ENCODE measurements at places on chromosomes 3 and 15.

GRCh38 chr3:126350502-126351085 is 6.6 kb downstream of the KLF15 start:
- DNase-seq: no peak

DNA sequence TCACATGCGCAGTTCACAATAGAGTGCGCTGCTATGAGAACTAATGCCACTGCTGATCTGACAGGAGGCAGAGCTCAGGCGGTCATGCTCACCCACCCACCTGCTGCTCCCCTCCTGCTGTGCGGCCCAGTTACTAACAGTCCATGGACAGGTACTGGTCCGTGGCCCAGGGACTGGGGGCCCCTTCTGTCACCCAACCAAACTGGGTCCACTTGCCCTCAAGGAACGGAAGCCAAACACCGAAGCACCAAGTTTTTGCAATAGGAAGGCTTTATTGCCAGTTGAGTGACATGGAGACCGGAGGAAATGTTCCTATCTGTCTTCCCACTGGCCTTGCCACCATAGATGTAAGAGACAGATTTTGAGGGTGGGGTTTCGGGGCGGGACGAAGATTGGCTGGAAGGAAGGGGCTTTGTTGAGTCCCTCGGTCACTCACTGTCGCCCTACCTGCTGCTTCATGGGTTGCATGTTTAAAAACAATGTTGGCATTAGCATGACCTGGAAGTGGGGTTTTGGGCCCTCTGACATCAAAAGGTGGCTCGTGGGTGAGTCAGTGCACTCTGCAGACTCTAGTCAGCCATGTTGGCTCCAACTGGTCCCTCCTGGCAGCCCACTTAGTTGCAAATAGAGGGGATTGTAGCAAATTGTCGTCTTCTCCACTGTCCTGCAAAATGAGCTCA is 141.0 kb downstream of the TJP1 start:
- no peak for DNase-seq

- DNase-seq: no peak
Observed at GRCh38 chr3:37067577-37067976, 74.3 kb downstream of the MLH1 start.

- DNase-seq: no peak
Observed at GRCh38 chr15:41487802-41488201, 5.9 kb upstream of the ITPKA start.

- DNase-seq: no peak
Observed at GRCh38 chr3:175865724-175866123, 1006.6 kb downstream of the NAALADL2 start.

DNA sequence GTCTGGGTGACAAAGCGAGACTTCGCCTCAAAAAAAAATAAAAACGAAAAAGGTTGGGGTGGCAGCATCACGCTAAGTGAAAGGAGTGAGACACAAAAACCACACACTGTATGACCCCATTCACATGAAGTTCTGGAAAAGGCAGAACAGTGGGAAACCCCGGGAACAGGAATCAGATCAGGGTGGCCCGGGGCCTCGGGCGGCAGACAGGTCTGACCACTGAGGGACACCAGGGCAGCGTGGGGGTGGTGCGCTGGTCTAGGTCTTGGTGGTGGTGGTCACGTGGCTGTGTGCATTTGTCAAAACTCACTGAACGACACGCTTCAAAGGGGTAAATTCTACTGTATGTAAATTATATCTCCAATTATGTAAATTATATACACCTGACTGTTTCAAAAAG is 79.7 kb upstream of the PRR20G start:
- DNase-seq: no peak

DNA sequence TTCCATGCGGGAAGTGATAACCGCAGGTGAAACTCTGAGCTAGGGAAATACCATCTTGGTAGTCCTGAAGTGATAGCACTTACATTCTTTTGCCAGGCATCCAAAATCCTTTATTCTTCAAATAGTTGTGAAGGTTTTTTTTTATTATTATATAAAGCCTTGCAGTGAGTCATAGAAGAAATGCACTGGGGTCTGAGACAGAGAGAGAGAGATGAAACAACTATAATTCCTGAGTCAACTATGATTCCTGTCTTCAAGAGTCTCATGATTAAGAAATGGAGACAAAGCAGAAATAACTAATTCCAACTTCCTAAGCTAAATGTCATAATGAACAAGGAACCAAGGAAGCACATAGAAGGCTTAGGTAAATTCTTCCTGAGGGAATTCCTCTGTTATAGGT is 495.6 kb downstream of the LPP start:
- no peak for DNase-seq
